Neuronal stem cell (in vitro differentiated cells): ENCODE measurements at places on chromosomes 3 and 15.

GRCh38 chr15:59138243-59138642 lies 33.3 kb downstream of the CCNB2 start:
- no peak overlapping the region for H3K27ac ChIP-seq
- no peaks in the 10 kb centered on the region for H3K4me1 ChIP-seq
- H3K4me3 ChIP-seq = no peak overlapping the region
- peak; percentile 6 for DNase-seq
- H3K36me3 ChIP-seq = peaks cover 94% of the 10 kb centered on the region

GRCh38 chr15:74497584-74497983 lies 36.6 kb upstream of the UBL7 start:
- H3K27me3 ChIP-seq = no peaks in the 10 kb centered on the region
- no peak overlapping the region for H3K27ac ChIP-seq
- peaks cover 2% of the 10 kb centered on the region for H3K36me3 ChIP-seq

DNA sequence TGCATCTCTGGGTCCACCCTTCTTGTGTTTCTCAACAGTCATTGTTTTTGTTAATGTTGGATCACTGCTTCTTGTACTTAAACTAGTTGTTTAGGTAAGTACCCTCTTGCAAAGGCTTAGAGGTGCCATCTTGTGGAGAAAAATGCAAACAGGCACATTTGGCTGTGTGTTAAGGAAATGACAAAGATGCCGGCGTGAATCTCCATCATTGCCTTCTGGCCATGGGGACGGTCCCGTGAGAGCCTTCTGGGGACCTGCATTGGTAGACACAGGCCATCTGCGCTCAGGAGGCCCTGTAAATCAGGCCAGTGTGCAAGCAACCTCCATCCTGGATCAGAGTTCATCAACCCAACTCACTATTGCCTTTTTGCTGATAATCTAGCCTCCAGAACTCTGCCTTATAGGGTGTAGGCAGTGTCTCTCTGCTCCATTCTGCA lies 158.6 kb upstream of the NR2E3 start:
- no peaks in the 10 kb centered on the region for H3K27me3 ChIP-seq
- H3K36me3 ChIP-seq = no peaks in the 10 kb centered on the region
- H3K4me1 ChIP-seq = peaks cover 1% of the 10 kb centered on the region
- H3K27ac ChIP-seq = no peak overlapping the region
- DNase-seq = peak; percentile 9

DNA sequence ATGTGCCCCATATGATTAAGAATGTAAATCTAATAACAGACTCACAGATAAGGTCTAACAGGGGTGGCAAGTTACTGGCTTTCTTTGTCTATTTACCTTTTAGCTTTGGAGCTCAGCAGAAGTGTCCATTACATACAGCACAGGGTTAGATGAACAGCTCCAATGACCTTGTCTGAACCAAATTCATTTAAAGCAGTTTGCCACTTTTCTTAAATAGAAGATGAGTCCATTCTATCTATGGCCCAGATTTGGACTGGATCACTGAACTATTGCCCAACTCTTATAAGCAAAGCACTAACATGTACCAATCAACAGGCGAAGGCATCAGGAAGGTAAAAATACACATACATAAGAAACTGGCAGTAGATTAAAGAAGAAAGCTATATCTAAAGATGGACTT lies 214.4 kb downstream of the TIGIT start:
- H3K4me3 ChIP-seq = no peak overlapping the region
- DNase-seq = no peak
- H3K4me1 ChIP-seq = no peaks in the 10 kb centered on the region
- H3K36me3 ChIP-seq = no peaks in the 10 kb centered on the region

GRCh38 chr3:12437861-12438260 lies 46.4 kb upstream of the TSEN2 start:
- no peaks in the 10 kb centered on the region for H3K36me3 ChIP-seq
- no peak overlapping the region for H3K4me3 ChIP-seq
- no peak overlapping the region for H3K27ac ChIP-seq
- H3K4me1 ChIP-seq = peaks cover 10% of the 10 kb centered on the region
- H3K27me3 ChIP-seq = peaks cover 26% of the 10 kb centered on the region
- no peak for DNase-seq

- peaks cover 81% of the 10 kb centered on the region for H3K36me3 ChIP-seq
- H3K27me3 ChIP-seq = no peaks in the 10 kb centered on the region
- no peak overlapping the region for H3K27ac ChIP-seq
- DNase-seq = no peak
- H3K4me3 ChIP-seq = no peak overlapping the region
- H3K4me1 ChIP-seq = no peaks in the 10 kb centered on the region
Observed at GRCh38 chr3:23888617-23889228, 28.1 kb downstream of the NKIRAS1 start.

- H3K27me3 ChIP-seq = peaks cover 14% of the 10 kb centered on the region
- peaks cover 2% of the 10 kb centered on the region for H3K4me1 ChIP-seq
- DNase-seq = no peak
- H3K27ac ChIP-seq = no peak overlapping the region
- H3K36me3 ChIP-seq = no peaks in the 10 kb centered on the region
Observed at GRCh38 chr15:84983294-84983693, 1.6 kb downstream of the PDE8A start.

DNA sequence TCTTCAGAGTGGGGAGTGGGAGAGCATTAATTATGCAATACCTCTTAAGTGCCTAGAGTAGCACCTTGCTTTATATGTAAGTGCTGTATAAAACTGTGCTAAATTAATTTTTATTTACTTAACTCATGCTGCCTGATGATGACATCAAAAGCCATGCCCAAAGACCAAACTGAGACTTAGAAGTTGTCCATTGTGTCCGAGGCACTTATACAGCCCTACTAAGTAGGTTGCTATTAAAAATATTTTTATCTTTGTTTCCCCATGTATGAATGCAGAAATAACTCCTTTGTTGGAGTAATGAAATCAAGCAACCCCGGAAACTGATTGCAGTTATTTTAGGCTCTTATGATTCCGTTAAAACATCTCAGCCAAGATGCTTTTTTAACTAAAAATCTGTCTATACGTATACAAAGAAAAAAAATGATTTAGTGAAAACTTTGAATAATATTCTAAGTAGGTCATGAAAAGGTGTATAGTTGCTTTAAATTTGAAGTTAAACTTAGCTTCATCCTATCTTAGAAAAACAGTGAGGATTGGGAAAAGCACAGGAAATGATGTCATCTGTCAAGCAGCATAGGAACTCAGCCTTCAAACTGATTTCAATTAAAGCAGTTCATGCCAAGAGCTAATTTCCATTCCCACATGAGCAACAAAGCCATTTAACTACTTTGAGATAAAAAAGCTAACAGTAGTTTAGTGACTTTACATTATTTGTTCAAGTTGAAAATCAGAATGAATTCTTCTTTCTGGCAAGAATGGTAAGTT lies 43.0 kb downstream of the FBN1 start:
- H3K27me3 ChIP-seq = no peaks in the 10 kb centered on the region
- H3K36me3 ChIP-seq = peaks cover 4% of the 10 kb centered on the region
- no peak overlapping the region for H3K4me3 ChIP-seq
- no peak for DNase-seq
- peaks cover 2% of the 10 kb centered on the region for H3K4me1 ChIP-seq

- DNase-seq = no peak
- no peaks in the 10 kb centered on the region for H3K4me1 ChIP-seq
- H3K27me3 ChIP-seq = no peaks in the 10 kb centered on the region
- H3K36me3 ChIP-seq = no peaks in the 10 kb centered on the region
- H3K4me3 ChIP-seq = no peak overlapping the region
Observed at GRCh38 chr3:150699068-150699639, 4.6 kb downstream of the ERICH6 start.

- H3K27me3 ChIP-seq = no peaks in the 10 kb centered on the region
- H3K27ac ChIP-seq = no peak overlapping the region
- no peak for DNase-seq
- peaks cover 37% of the 10 kb centered on the region for H3K4me1 ChIP-seq
Observed at GRCh38 chr3:4730719-4731118, 237.6 kb downstream of the ITPR1 start.

DNA sequence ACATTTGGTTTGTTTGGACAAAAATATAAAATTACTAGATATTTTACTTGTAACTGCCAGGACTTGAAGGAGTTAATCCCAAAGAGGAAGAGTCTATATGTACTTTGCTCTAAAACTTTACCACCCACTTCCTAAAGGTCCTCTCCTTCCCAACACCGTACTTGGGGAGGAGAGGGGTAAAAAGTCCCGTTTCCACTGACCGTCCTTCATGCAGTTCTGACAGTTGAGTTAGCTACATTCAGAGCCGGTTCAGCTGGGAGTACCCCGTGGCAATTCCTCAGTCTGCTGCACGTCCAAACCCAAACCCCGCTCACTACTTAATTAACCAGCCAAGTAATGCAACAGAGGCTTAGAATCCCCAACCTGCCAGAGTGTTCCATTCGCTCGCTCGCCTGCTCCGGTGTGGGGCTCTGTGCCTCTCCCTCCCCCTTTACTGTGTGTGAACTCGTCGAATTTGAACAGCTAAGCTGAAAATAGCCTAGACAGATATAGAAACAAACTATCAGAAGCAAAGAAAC lies 519.7 kb downstream of the FOXP1 start:
- no peak overlapping the region for H3K27ac ChIP-seq
- H3K27me3 ChIP-seq = no peaks in the 10 kb centered on the region
- no peaks in the 10 kb centered on the region for H3K36me3 ChIP-seq
- H3K4me1 ChIP-seq = peaks cover 15% of the 10 kb centered on the region

GRCh38 chr15:45203182-45203581 lies 15.4 kb upstream of the SHF start:
- DNase-seq = no peak
- H3K27ac ChIP-seq = no peak overlapping the region
- no peak overlapping the region for H3K4me3 ChIP-seq
- H3K27me3 ChIP-seq = no peaks in the 10 kb centered on the region
- no peaks in the 10 kb centered on the region for H3K36me3 ChIP-seq

DNA sequence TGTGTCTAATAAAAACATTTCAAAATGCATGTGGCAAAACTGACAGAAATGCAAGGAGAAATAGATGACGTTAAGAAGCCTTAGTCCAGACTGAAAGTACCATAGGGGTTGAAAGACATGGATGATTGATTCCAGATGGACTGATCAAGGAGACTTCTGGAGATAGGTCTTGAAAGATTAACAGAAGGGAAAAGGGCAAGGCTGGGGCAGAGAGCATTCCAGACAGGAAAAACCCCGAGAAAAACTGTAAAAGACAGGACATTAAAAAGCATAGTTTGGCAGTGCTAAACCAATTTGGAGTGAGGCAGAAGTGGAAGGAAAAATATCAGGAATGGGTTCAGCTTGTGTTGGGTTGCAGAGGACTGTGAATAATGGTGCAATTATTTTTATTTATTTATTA lies 375.2 kb upstream of the SGO1 start:
- H3K27me3 ChIP-seq = no peaks in the 10 kb centered on the region
- no peak overlapping the region for H3K4me3 ChIP-seq
- H3K4me1 ChIP-seq = no peaks in the 10 kb centered on the region
- no peak for DNase-seq
- no peak overlapping the region for H3K27ac ChIP-seq

- no peaks in the 10 kb centered on the region for H3K4me1 ChIP-seq
- H3K36me3 ChIP-seq = no peaks in the 10 kb centered on the region
- H3K27ac ChIP-seq = no peak overlapping the region
- no peaks in the 10 kb centered on the region for H3K27me3 ChIP-seq
- no peak for DNase-seq
- H3K4me3 ChIP-seq = no peak overlapping the region
Observed at GRCh38 chr3:102374863-102375634, 59.8 kb upstream of the ZPLD1 start.

DNA sequence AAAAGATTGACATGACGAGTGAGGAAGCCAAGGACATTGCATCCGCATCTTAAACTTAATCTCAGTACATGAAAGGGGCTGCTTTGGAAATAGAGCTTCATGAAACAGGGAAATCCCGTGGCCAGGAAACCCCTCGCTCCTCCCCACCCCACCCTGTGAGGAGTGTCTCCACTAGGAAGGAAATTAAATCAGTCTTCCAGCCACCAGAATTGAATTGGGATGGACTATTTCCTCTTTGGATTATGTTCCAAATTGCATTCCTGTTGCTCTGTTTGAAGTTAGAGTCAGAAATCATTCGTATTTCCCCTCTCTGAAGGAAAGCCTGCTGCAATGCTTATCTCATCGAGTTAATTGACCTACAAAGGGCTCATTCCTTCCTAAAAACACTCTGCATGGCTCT lies 35.8 kb downstream of the CLDN11 start:
- no peak overlapping the region for H3K4me3 ChIP-seq
- no peaks in the 10 kb centered on the region for H3K27me3 ChIP-seq
- H3K4me1 ChIP-seq = no peaks in the 10 kb centered on the region
- no peak for DNase-seq
- no peaks in the 10 kb centered on the region for H3K36me3 ChIP-seq
- no peak overlapping the region for H3K27ac ChIP-seq

DNA sequence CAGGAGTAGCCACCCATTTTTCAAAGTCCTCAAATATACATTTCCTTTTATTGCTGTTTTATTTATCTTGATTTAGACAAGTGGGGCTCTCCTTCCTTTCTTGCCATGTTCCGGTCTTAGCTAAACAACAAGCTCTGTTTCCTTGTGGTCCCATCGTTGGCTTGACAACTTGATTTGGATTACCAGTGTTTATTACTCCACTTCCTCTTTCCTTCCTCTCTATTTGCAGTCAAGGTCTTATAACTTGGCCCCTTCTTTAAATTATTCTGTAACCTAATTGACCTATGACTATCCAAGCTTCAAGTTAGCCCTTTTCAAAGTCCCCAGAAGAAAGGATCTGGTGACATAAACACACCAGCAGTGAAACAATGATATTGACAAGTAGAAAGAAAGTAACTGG lies 130.6 kb upstream of the STT3B start:
- no peak overlapping the region for H3K4me3 ChIP-seq
- no peak for DNase-seq
- H3K27ac ChIP-seq = no peak overlapping the region
- no peaks in the 10 kb centered on the region for H3K36me3 ChIP-seq
- H3K27me3 ChIP-seq = no peaks in the 10 kb centered on the region

- no peaks in the 10 kb centered on the region for H3K4me1 ChIP-seq
- no peak overlapping the region for H3K4me3 ChIP-seq
- no peak overlapping the region for H3K27ac ChIP-seq
- DNase-seq = no peak
- no peaks in the 10 kb centered on the region for H3K27me3 ChIP-seq
Observed at GRCh38 chr3:156341831-156342416, 213.0 kb downstream of the SSR3 start.

DNA sequence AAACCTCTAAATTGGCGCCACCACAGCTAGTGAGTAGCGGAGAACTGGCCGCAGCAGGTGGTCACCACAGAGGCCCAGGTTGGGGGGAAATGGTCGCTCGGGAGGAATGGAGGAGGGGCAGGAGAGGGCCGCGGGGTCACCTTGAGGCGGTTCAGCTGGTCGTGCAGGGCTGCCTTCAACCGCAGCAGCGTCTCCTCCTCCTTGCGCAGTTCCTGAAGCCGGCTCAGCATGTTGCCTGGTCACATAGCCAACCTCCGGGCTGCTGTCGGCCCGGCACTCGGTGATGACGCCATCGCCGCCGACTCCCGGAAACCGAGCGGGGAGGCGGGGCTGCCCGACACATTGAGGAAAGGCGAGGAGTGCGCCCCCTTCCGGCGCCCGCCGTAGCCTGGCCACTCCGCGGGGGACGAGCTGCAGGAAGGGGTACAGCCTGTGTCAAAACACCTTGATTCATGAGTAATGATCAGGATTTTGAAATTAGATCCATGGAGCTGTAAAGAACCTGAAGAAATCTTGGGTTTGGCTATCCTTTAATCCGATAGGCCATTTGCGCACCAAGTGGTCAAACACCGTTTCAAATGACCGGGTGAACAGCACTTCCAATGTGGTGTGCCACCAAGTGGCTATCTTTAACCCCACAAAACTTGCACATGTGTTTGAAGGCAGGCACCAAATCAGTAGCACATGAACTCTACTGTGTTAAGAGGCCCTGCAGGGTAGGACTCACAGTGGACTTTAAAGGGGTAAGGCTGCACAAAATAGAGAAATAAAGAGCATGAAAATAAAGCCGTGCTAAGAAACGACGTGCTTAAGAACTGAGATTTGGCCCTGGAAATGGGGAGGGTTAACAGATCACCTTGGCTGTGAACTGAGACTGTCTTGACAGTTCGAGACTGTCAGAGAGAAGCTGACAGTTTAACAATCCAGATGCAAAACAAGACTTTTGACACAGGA lies at the start of gene SNAPC5:
SNAPC5 (minus strand) TSS at position 261 of the 954 bp plus-strand sequence; CDS start at position 230, 31 bp downstream.
- peaks cover 12% of the 10 kb centered on the region for H3K4me1 ChIP-seq
- H3K27me3 ChIP-seq = no peaks in the 10 kb centered on the region
- H3K27ac ChIP-seq = peak within 1 kb of the TSS; percentile 50
